Right lung (tissue), 10 donors: ENCODE measurements at places on chromosomes 12 and 14. TPM values are rescaled to one million over a fixed set of nuclear protein-coding genes. Genes with fewer than 3 reads are reported as not detected.

DNA sequence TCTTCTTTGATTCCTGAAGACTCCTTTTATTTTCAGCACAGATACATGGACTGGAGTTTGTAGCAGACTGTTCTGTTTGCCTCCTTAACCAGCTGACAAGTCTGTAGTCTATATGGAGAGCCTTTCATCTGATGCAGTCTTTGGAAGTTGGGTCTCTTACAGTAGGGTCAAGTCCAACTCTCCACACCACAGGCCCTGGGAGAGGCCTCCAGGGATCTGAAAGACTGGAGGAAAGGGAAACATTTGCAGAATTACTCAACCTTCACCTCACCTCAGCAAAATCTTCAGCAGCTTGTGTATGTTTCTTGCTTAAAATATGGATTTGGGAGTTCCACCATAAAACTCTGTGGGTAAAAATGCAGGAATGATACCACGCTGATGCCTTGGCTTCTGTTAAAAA, 188.4 kb downstream of the MSRB3 start:
- DNase-seq, result no peak

- peak; percentile 27 for DNase-seq
These were observed 27.2 kb downstream of the FBXO34 start for GRCh38 chr14:55298500-55298822.

GRCh38 chr14:68539241-68539737, 253.6 kb downstream of the ZFP36L1 start:
- no peak for DNase-seq

- DNase-seq, result no peak
These were observed 72.1 kb downstream of the FOXN3 start for GRCh38 chr14:89344920-89345254.

DNA sequence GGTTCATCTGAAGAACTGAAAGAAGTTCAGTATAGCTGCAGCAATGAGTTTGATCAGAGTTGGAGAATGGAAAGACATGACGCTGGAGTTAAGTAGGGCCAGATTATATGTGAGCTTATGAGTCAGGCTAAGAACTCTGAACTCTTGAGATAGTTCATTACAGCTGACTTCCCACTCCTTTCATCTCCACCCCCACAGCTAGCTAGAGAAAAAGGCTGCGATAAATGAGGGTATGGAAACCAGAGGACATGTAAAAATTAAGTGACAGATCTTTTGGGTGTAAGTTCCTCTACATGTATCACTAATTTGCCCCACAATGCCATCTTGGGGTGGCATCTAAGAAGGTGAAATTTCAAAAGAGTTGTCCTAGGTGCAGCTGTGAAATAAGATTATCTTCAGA, 28.6 kb downstream of the PYM1 start:
- DNase-seq, result no peak

GRCh38 chr14:37985826-37986470, 221.8 kb upstream of the SSTR1 start:
- peak; percentile 18 for DNase-seq

DNA sequence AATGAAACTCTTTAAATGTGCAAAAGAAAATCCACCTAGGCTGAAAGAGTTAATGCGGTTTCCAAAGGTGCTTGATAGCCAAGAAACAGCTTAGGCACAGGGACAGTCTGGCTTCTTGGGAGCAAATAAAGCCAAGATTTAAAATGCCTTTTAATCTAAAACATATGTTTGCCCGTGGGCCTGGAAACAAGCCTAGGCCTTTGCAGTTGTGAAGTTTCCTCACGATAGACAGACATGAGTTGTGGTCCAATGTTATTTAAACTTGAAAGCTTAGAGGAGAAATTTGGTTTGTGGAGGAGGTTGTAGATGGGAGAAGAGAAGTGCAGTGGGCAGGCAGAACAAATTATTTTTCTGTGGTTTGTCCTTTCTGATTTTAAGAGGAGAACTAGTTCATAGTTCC, 29.8 kb downstream of the PROX2 start:
- no peak for DNase-seq

DNA sequence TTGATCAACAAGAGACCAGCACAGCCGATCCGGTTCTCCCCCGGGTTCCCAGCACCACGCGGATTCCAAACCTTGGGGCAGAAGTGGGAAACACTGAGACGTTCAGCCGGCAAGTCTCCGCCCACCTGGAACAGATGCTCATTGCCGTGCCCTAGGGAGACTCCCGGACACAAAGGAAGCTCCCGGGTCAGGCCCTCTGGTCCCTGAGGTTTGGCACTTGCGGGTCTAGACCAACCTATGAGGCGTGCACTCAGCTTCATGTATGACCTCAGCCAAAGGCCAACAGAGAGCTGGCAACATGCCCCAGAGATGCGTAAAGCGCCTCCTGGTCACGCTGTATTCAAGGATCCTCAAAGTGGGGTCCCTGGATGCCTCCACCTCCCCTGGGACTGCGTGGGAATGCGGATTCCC, 2.5 kb downstream of the RIMBP2 start:
- DNase-seq, result no peak

GRCh38 chr12:122870163-122870842, 25.6 kb downstream of the VPS37B start:
- DNase-seq, result no peak

- DNase-seq, result no peak
These were observed 59.3 kb upstream of the BDKRB2 start for GRCh38 chr14:96145116-96145864.

- no peak for DNase-seq
These were observed 711 bp downstream of the MARS1 start for GRCh38 chr12:57488402-57489156.

The ABCB9 gene
- polyA plus RNA-seq, result 9.0 TPM

The IFNG-AS1 gene
- 0.20 TPM for polyA plus RNA-seq

The POTEM gene
- not detected for polyA plus RNA-seq

The GALNT6 gene
- 2.9 TPM for polyA plus RNA-seq

The DLK1 gene
- 4.0 TPM for polyA plus RNA-seq
